ENCODE measurements at places on chromosomes 13 and 19.

- DNase-seq = no peak
Measured at GRCh38 chr19:45113628-45114027, 20.6 kb downstream of the PPP1R37 start.

DNA sequence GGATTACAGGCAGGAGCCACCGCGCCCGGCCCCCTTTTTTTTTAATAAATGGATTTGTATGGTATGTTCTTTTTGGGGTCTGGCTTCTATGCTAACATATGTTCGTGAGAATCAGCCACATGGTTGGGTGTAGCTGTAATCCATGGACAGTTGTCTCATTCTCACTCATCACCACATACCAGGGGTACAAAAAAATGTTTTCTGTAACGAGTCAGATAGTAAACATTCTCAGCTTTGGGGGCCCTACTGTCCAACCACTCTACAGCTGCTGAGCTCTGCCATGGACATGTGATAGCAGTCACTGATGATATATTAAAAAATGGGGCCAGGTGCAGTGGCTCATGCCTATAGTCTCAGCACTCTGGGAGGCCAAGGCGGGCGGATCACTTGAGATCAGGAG is 5.1 kb upstream of the RETN start:
- DNase-seq = no peak

- DNase-seq = no peak
Measured at GRCh38 chr13:23792680-23793079, 96.5 kb downstream of the MIPEP start.

GRCh38 chr13:100510208-100510957 is 78.2 kb downstream of the GGACT start:
- no peak for DNase-seq

DNA sequence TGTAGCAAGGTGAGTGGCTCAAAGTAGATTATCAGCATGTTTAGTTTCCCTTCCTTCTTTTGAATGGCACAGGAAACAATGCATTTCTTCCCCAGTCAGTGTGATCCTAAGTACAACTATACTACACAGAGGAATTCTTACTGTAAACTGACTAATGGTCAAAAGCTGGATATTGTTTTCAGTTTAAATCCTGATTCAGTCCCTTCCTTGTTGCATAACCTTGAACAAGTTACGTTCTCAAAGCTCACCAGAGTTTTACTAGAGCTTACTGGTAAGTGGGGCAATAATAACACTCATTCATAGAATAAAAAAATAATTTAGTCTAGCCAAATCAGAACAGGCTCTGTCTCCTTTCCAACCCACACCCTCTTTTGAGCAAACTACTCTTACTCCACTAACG is 180.1 kb downstream of the POSTN start:
- DNase-seq = no peak

GRCh38 chr13:109439813-109440212 is 346.6 kb downstream of the IRS2 start:
- DNase-seq = no peak

GRCh38 chr19:16259385-16260159 is 61.9 kb downstream of the AP1M1 start:
- DNase-seq = no peak

GRCh38 chr19:40466985-40467734 is at the start of gene SPTBN4:
TSS of gene SPTBN4 (plus strand) at chr19:40467001. CDS start at chr19:40472622, 5,621 bp downstream.
- DNase-seq = no peak

DNA sequence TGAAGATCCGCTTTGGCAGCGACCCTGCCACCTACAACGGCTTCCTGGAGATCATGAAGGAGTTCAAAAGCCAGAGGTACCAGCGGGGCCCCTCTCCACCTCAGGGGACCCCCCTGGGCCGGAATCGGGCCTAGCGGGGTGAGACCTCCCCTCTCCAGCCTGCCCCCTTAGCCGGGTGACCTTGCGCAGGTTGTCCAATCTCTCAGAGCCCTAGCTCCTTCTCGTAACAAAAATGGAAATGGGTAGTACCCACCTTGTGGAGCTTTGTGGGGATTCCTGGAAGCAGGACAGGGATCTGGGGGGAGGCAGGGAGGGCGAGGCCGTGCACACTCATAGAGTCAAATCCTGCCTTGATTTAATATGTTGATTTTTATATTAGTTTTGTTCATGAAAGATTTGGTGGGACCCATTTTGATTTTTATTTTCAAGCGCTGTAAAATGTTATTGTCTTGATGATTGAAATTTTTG is 658 bp downstream of the SIN3B start:
- DNase-seq = no peak

GRCh38 chr19:5107432-5108122 is 138.7 kb downstream of the KDM4B start:
- DNase-seq = no peak

DNA sequence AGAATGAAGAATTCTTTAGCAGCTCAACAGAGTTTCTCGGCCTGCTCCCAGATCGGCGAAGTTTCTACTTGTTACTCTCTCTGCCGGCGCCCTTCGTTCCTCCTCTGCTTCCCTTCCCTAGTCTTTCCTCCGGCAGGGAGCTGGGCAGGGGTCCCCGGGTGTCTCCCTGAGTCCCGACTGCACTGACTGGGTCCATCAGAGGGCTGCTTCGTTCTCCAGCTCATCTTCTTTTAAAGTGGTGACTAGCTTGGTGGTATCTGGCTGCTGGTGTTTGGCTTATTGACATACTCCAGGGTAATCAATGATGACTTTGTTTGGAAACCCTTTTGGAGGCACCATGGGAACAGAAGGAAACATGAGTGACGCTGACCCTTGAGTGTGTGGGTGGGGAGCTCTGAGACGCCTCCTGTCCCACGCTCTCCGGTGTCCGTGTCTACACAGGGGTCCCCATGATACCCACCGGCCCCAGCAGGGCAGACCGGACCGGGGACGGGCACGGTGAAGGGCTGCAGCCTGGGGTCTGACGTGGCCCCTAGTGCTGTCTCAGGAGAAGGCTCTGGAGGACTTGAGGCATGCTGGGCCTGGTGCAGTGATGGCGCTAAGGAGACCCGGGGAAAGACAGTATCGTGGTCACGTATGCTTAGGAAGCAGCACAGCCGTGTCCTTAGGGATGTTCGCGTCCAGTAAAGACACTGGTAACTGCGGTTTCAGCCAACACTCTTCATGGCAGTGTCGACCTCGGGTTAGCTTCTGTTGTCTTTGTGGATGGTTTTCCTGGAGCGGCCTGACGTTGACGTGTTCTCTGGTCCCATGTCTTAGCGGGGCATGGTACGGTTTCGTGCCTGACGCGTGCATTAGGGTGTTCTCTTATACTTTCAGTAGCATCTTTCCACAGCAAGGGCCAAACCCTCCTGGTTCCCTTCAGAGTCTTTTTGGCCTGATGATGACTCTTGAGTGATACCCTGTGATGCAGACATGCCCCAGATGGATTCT is 23.8 kb downstream of the NAXD start:
- DNase-seq = no peak

GRCh38 chr19:42392165-42392564 is 2.1 kb upstream of the CNFN start:
- DNase-seq = no peak

GRCh38 chr13:65914716-65915115 is 1315.4 kb downstream of the PCDH9 start:
- no peak for DNase-seq

- no peak for DNase-seq
Measured at GRCh38 chr13:57991041-57991440, 359.5 kb downstream of the PCDH17 start.

- no peak for DNase-seq
Measured at GRCh38 chr13:24495151-24495729, 17.3 kb downstream of the PARP4 start.

GRCh38 chr19:6393983-6394412 is 1.0 kb upstream of the GTF2F1 start:
- peak; percentile 79 for DNase-seq

- no peak for DNase-seq
Measured at GRCh38 chr19:42693760-42694350, 46.4 kb downstream of the PSG3 start.

DNA sequence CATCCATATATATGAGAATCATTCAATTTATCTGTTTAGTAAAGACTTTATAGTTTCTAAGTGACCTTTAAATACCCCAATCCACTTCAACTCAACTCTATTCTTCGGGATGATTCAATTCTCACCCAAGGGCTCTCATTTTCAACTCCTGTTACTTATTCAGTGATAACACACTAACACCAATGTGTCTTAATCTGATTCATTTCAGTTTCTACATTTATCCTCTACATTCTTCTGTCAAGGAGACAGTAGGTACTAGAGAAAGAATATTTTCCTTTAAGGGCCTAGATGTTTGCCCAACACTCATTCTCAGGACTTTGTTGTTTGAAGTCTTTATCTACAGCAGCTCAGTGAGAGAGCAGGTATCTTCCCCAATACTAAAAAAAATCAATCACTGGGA is 7.1 kb downstream of the ARGLU1 start:
- DNase-seq = no peak

GRCh38 chr19:46731584-46731983 is 14.3 kb upstream of the FKRP start:
- DNase-seq = no peak

DNA sequence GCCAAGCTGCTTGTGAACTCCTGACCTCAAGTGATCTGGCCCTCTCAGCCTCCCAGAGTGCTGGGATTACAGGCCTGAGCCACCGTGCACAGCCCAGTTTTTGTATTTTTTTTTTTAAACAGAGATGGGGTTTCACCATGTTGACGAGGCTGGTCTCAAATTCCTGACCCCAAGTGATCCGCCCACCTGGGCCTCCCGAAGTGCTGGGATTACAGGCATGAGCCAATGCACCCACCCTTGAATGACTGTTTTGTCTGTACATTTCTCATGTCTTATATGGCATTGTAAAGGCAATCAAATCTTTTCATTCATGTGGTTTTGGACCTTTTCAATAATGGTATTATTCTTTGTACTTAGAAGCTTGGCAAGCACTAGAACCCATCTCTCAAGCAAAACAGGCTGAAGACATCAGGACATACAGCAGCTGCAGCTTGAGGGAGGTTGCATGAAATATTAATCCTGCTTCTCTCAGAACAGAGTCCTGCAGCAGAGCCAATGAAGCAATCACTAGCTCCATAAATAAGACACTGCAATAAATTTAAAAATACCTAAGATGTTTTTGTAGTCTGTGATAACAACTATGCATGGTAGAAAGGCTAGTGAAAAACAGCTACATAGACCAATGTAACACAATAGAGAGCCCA is 209.9 kb downstream of the TUBA3C start:
- no peak for DNase-seq

- DNase-seq = no peak
Measured at GRCh38 chr19:750640-751423, at the start of gene MISP. TSS of gene MISP (plus strand) at chr19:751112. CDS start at chr19:756947, 5,835 bp downstream.

- DNase-seq = no peak
Measured at GRCh38 chr13:21033856-21034602, 27.4 kb downstream of the LATS2 start.

DNA sequence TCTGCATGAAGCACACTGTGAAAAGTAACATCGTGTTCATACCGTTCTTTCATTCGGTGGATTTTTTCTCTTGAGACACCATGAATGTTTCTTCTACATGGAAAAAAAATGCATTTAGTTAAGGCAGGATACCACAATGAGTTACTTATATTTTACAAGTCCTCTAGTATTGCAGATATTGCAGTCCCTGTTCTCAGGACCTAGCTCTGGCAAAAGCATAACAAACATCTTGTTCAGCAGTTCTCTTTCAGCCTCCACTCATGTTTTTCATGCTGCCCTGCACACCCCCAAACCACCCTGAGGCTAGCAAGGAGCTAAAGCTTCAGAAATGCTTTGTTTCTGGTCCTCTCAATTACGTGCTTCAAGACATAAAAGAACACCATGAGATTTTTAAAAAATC is 24.8 kb downstream of the N4BP2L1 start:
- DNase-seq = no peak

DNA sequence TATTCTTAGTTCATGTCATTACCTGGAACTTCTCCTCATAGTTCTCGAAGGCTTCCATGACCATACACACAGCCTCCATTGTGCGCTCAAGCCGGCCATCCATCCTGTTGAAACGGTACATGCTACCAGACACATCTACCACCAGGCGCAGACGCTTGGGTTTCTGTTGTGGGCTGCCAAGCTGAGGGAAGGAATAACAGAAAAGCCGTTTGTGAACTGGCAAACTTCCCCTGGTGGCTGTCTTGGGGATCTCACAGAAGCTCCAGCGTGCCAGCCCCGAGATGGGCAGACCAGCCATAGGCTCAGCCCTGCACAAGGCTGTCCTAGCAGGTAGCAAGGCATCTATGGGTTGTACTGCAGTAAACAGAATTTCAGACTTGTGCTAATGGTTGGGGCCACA is 130.1 kb downstream of the RGCC start:
- DNase-seq = peak; percentile 24

DNA sequence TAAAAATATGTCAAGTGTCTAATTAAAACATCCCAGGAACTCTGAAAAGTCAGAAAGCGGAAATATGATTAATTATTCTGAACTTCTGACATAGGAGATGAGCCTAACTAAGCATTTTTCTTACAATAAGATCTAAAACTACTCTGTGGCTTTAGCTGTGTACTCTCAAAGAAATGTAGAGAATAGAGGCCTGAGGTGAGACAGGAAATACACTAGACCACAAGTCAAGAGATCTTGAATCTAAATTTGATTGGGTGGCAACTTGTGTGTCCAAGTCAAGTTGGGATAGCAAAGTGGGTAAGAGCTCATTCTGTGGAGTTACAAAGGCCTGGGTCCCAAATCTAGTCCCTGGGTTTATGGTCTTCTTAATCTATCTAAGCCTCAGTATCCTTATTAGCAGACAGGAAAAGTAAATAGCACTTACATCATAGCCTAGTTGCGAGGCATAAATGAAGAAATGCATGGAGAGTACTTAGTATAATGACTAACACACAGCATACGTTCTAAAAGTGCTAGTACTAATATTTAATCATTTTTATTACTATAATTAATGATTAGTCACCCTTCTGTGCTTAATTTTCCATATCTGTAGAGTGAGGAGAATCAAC is 9.4 kb upstream of the LRRC63 start:
- DNase-seq = peak; percentile 52

DNA sequence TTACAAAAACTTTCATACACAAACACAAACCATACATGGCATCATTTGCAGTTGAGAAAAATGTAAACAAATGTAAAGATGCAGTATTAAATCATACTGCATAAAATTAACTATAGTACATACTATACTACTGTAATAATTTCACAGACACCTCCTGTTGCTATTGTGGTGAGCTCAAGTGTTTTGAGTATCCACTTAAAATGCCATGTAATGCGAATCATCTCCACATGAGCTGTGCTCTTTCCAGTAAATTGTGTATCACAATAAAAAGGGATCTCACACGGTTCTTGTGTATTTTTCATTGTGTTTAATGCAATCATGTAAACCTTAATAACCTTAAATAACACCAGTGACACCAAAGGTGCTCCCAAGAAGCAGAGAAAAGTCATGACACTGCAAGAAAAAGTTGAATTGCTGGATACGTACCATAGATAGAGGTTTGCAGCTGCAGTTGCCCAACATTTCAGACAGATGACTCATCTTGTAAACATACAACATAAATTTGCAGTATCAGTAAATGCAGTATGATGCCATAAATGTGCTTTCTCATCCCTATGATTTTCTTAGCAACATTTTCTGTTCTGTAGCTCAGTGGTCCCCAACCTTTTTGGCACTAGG is 166.6 kb downstream of the RAP2A start:
- DNase-seq = no peak

Data from CD4-positive, alpha-beta T cell treated with Interleukin-2 at 100 ng/mL for 4 hours (primary cell).